H9 (cell line): ENCODE measurements at places on chromosomes 7 and 10.

DNA sequence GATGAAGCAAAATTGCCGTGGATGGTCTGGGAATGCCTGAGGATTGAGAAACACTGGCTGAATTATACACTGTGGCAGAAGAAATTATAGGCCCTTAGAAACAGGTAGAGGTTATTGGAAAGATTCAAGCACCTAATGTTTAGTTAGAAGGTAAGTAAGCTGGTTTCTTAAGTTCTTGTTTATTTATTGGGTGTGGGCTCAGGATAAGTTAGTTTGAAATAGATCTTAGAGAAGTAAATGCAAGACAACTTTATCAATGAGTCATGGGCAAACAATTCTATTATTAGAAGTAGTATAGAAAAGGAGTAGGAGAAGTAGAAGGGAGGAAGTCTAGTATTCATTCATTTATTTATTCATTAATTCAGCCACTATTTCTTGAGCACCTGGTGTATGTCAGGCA lies 96.5 kb downstream of the KAT6B start:
- DNase-seq = no peak

DNA sequence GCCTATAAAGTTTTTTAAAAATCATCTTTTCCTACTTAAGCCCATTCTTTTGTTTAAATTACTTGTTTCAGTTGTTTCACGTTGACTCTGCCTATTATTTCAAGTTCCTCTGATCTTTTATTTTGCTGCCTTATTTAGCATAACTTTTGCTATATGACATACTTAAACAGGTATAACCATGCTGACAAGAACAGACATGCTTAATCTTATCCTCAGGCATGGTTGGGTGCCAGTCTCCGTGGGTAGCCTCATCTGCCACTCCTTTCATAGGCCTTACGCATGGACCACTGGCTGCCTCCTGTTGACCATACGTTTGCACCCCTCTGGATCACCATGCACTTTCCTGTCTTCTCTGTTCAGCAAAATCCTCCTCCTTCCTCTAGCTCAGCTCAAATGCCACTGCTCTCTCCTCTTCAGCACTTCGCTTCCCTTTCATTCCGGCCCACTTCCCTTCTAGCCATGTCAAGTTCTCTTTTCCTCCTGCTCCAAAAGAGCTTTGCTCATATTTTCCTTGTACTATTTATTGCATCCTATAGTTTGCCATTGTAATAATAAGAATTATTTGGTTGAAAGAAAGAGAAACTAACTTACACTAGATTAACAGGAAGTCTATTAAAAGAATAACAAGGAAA lies 10.0 kb upstream of the TSPAN33 start:
- no peak for DNase-seq

- DNase-seq = no peak
Measured at GRCh38 chr10:22473044-22473443, 127.7 kb downstream of the SPAG6 start.

DNA sequence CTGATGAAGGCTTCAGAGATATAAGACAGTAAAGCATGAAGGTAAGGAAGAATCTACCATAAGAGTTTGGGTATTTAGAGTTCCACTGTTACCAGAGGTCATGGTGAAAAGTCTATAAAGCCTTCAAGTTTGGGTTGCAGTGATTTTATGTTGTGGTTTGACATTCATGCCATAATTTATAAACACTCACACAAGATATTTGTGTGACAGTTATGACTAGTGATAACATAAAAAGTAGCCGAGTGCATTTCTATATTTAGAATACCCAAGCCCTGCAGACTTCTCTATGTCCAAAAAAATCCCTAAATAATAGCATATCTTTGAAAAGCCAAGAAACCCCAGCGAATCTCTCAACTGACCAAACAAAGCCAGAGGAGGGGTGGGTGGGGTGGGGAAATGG lies 229.9 kb downstream of the CXCL12 start:
- no peak for DNase-seq

DNA sequence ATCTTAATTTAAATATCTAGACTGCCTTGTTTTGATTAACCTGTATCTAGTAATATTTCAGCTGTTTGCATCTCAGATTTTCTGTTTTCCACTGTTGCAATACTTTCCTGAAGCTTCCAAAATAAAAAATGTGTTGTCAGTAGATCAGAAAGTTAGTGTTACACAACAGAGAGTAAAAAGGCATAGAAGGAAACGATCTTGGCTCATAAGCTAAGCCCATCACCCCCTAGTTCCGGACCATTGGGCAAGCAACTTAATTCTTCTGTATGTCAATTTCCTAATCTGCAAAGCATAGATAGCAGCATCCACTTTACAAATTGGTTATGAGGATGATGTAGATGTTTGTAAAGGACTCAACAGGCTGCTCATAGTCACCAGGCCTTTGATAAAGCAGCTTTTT lies 4.4 kb downstream of the PON3 start:
- no peak for DNase-seq
